ENCODE measurements at places on chromosomes 3 and 15. TPM values are rescaled to one million over a fixed set of nuclear protein-coding genes. Genes with fewer than 3 reads are reported as not detected.

The ARHGAP31 gene
- total RNA-seq, result 60.6 TPM

- DNase-seq, result peak; percentile 71
These were observed at the start of gene NDN for GRCh38 chr15:23687143-23687470. Gene NDN, minus strand, starts transcription at chr15:23687305. Its CDS starts 88 bp downstream, at chr15:23687217.

- DNase-seq, result no peak
These were observed 26.7 kb downstream of the LRRFIP2 start for GRCh38 chr3:37147666-37148065.

The HDGFL3 gene
- total RNA-seq, result 164 TPM

- no peak for DNase-seq
These were observed 80.9 kb downstream of the PDE8A start for GRCh38 chr15:85062560-85062959.

The HGD gene
- total RNA-seq, result 0.39 TPM

GRCh38 chr15:65730549-65731172 lies 61.4 kb downstream of the DENND4A start:
- DNase-seq, result no peak

GRCh38 chr15:40063563-40064011 lies 24.6 kb upstream of the SRP14 start:
- no peak for DNase-seq

GRCh38 chr15:75751891-75752290 lies 39.2 kb upstream of the CSPG4 start:
- no peak for DNase-seq

The SCN11A gene
- 0.28 TPM for total RNA-seq

DNA sequence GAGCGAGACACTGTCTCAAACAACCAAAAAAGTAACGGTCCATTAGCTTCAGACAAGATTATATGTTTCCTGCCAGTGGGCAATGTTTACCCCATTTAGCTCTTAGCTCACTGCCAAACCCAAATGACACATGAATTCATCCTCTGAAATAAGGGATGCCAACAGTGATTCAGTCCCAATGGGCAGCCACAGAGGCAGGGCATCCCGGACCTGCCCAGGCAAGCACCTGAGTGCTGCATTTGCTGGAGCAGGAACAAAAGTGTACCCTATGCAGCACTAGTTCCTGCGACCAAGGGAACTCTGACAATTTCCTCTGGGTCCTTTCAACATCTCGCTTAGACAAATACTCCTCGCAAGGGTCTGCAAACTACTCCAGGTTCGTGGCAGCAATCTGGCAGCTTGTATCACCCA lies 8.0 kb downstream of the IP6K2 start:
- DNase-seq, result no peak

The EFCAB12 gene
- total RNA-seq, result 0.85 TPM

DNA sequence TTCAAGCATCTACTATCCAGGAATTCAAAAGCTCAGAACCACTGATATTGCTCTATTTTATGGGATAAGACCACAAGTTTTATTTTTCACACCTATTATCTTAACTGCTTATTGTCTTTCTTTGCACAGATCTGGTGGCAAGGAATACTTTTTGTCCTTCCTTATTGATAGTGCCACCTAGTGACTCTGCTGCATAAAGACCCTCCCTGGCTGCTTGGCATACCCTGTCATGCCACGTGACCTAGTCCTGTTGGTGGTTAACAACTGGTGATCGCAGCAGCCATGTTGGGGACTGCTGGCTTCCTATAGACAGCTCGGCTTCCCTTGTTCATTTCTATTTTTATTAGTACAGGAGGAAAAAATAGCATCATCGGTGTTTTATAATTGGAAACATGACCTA lies 236.3 kb downstream of the MEX3B start:
- peak; percentile 40 for DNase-seq

DNA sequence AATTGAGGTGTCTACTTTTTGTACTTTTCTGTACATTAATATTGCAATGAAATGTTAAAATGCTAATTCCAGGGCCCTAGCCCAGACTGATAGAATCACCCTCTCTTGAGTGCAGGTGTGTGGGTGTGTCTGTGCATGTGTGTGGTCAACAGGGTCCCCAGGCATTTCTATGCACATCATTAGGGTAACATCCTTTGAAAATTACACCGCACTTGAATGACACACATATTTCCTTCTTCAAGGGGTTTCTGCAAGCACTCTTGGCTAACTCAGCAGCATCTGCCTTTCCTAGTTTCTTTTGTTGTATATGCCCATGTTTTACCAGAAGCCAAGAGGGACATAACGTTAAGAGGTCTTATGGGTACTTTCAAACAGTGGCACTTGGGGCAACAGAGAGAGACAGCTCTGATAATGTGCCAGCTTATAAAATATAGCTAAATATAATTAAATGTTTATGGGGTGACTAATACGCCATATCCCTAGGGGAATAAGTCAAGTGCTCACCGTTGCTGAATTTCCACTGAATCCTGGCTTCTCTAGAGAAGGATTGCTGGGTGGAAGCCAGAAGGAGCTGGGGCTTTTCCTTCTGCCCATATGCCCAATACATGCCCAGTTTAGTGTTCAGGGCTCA lies 54.5 kb upstream of the LRIG1 start:
- DNase-seq, result no peak

- no peak for DNase-seq
These were observed 128.5 kb downstream of the C3orf70 start for GRCh38 chr3:185024406-185024805.

The DUOX1 gene
- 0.04 TPM for total RNA-seq

DNA sequence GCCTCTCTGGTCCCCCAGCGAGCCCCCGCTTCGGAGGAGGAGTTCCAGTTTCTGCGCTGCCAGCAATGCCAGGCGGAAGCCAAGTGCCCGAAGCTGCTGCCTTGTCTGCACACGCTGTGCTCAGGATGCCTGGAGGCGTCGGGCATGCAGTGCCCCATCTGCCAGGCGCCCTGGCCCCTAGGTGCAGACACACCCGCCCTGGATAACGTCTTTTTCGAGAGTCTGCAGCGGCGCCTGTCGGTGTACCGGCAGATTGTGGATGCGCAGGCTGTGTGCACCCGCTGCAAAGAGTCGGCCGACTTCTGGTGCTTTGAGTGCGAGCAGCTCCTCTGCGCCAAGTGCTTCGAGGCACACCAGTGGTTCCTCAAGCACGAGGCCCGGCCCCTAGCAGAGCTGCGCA lies 3.5 kb downstream of the PML start:
- no peak for DNase-seq

The SPINK8 gene
- total RNA-seq, result not detected

The LRRC31 gene
- not detected for total RNA-seq

GRCh38 chr3:196220587-196220986 lies 4.3 kb downstream of the SLC51A start:
- DNase-seq, result no peak

DNA sequence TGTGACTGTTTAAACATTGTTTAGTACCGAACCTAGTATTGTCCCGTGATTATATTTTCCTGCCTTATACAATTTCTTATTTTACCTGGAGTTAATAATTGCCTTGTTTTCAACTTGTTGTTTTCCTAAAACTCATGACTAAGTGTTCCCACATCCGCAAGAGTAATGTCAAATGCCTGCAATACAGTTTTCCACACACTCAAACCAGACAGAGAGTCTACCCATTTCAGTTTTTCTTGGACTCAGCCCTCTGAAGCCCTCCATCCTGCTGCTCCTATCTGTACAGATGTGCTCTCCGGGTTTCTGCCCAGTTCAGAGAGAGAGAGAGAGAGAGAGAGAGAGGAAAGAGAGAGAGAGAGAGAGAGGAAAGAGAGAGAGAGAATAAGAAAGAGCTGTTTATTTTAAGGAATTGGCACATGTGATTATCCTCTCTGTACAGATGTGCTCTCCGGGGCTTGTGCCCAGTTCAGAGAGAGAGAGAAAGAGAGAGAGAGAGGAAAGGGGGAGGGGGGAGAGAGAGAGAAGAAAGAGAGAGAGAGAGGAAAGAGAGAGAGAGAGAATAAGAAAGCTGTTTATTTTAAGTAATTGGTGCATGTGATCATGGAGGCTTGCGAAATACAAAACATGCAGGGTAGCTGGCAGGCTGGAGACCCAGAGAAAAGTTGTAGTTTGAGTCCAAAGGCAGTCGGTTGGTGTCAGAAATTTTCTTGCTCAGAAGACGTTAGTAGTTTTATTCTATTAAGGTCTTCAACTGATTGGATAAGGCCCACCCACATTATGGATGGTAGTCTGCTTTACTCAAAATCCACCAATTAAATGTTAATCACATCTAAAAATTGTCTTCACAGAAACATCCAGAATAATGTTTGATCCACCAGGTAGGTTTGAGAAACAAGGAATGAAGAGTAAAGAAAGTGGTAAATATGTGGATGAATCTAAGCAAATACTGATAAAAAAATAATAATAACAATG lies 104.1 kb upstream of the GOLGA8J start:
- peak; percentile 14 for DNase-seq

- peak; percentile 76 for DNase-seq
These were observed 39.0 kb upstream of the POMGNT2 start for GRCh38 chr3:43144761-43145490.

GRCh38 chr15:70714015-70714414 lies 49.3 kb downstream of the UACA start:
- DNase-seq, result peak; percentile 56

The APOD gene
- not detected for total RNA-seq

DNA sequence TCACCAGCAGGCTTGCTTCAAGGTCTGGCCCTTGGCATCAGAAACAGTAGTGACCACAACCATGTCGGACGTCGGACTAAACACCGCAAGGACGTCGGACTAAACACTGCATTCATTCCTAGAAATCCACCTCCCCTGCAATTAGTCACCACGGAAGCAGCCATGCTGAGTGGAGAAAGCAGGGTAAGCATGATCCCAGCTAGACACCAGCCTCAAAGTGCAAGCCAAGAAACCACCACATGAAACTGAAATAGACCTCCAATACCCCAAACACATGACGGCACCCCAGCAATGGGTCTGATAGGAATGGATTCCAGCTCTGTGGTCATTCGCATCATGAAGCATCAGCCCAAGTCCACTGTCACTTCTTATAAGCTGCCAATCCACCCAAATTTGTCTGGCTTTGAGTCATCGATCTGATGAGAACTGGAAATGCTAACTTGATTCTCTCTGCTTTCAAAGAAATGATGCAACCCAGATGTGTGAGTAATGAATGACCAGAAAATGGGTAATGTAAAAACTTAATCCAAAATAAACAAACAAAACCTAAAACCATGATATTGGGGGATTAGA lies 348.3 kb upstream of the TMCO5A start:
- peak; percentile 85 for DNase-seq

GRCh38 chr3:11379238-11379823 lies 107.1 kb downstream of the ATG7 start:
- DNase-seq, result peak; percentile 49

The CSTA gene
- not detected for total RNA-seq

DNA sequence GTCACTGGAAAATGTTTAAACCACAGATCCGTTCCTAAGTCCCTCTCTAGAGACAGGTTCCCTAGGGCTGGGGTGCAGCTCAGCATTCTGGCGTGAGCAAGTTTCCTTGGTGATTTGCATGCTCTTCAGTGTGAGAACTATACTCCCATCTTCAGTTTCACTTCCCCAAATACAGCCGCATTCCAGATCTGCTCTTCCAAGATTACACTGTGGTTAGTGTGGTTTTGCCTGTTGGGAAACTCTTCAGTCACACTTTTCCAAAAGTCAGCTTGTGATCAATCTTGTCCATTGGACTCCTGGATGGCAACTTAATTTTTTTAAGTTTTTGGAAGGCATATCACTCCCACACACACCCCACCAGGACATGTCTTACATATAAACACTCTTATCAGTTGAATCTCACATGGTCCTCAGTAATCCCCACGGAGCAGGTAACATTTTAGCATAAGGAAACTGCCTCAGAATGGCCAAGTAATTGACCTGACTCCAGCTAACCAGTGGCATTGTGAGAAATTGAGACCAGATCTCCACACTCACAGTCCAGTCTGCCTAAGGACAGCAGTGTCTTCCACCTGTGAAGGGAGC lies 33.5 kb upstream of the PTPN23 start:
- DNase-seq, result peak; percentile 82

The DUOXA2 gene
- total RNA-seq, result not detected

DNA sequence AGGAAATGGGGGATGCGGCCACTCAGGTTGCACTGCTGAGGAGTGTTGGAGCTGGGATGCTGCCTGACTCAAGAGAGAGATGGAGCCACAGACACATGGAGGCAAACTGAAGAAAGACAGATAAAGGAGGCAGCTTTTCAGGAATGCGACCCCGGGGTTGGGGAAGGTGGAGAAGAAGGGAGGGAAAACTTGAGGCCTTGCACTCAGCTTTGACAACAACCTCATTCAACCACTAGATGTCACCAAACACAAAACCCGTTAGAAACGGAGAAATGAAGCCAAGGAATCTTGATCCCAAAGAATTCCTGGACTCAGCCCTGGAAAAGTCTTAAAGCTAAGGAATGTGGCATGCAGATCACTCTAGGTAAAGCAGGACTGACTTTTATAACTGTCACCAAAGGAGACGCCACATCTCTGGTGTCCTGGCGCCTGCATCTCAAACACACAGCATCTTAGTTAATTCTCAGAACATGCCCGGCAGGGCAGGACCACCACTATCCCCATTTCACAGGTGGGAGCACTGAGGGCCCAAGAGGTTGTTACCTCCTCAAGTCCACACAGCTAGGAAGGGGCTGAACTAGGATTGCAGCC lies 59.6 kb upstream of the LMCD1 start:
- DNase-seq, result peak; percentile 86

The TM4SF4 gene
- total RNA-seq, result not detected

GRCh38 chr3:50269460-50269859 lies 513 bp downstream of the SEMA3B start:
- DNase-seq, result no peak

- DNase-seq, result peak; percentile 32
These were observed 234.8 kb upstream of the NR2E3 start for GRCh38 chr15:71575474-71576045.

DNA sequence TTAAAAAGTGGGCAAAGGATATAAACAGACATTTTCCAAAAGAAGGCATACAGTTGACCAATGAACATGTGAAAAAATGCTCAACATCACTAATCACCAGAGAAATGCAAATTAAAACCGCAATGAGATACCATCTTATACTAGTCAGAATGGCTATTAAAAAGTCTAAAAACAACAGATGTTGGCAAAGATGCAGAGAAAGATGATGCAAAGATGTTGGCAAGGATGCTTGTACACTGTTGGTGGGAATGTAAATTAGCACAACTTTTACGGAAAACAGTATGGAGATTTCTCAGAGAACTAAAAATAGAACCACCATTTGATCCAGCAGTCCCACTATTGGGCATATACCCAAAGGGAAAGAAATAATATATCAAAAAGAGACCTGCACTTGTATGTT lies 53.5 kb downstream of the TLNRD1 start:
- DNase-seq, result peak; percentile 33

GRCh38 chr3:171350364-171350763 lies 109.8 kb downstream of the TNIK start:
- DNase-seq, result no peak

- DNase-seq, result no peak
These were observed 35.9 kb upstream of the TMEM115 start for GRCh38 chr3:50395070-50395860.

GRCh38 chr15:73391128-73391872 lies 22.5 kb upstream of the HCN4 start:
- DNase-seq, result no peak

The CHST14 gene
- 18.3 TPM for total RNA-seq

The GNAT1 gene
- not detected for total RNA-seq

The DIS3L gene
- 37.6 TPM for total RNA-seq

The ISL2 gene
- not detected for total RNA-seq

- no peak for DNase-seq
These were observed 342.9 kb upstream of the PPP2R3A start for GRCh38 chr3:135622656-135623055.

All from cardiac muscle cell (in vitro differentiated cells and primary cell).